ENCODE measurements at places on chromosomes 3 and 15. TPM values are rescaled to one million over a fixed set of nuclear protein-coding genes. Genes with fewer than 3 reads are reported as not detected.

The LRRC34 gene
- 4.7 TPM for total RNA-seq

The PLA2G4B gene
- total RNA-seq: 17.0 TPM

The SLC15A2 gene
- 2.2 TPM for total RNA-seq

The ANKRD63 gene
- not detected for total RNA-seq

The TAGLN3 gene
- 0.47 TPM for total RNA-seq

The C3orf52 gene
- total RNA-seq: 9.2 TPM

GRCh38 chr3:169818316-169818715 is 5.6 kb upstream of the LRRC34 start:
- peaks cover 8% of the 10 kb centered on the region for H3K36me3 ChIP-seq
- peaks cover 9% of the 10 kb centered on the region for H3K4me1 ChIP-seq
- no peak for DNase-seq

DNA sequence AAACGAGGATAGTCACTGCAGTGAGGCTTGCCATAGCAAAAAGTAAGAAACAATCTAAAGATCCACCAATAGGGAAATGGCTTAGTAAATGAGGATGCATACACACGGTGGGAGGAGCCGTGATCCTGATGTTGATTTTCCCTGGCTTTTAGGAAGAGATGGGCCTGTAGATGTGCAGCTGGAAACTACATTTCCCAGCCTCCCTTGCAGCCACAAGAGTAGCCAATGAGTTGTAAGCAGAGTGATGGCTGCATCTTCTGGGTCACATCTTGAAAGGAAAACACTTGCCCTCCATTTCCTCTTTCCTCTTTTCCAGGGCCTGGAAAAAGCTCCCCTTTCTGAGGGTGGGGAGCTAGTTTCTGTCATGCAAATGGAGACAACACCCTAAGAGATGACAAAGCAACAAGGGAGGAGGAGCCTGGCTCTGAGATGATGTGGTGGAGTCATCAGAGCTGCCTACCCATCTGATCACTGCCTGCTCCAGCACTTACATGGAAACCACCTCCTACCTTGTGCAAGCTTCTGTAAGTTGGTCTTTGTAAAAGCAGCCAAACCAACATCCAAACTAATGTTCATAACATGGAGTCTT is 139.1 kb downstream of the TLE3 start:
- H3K36me3 ChIP-seq: no peaks in the 10 kb centered on the region
- H3K27me3 ChIP-seq: peaks cover 16% of the 10 kb centered on the region
- no peak overlapping the region for H3K27ac ChIP-seq
- no peak for DNase-seq

- H3K4me1 ChIP-seq: peaks cover 19% of the 10 kb centered on the region
- H3K4me3 ChIP-seq: no peak overlapping the region
- no peak for DNase-seq
- peaks cover 8% of the 10 kb centered on the region for H3K36me3 ChIP-seq
- H3K27ac ChIP-seq: no peak overlapping the region
Measured at GRCh38 chr15:90701048-90701447, 16.1 kb upstream of the BLM start.

DNA sequence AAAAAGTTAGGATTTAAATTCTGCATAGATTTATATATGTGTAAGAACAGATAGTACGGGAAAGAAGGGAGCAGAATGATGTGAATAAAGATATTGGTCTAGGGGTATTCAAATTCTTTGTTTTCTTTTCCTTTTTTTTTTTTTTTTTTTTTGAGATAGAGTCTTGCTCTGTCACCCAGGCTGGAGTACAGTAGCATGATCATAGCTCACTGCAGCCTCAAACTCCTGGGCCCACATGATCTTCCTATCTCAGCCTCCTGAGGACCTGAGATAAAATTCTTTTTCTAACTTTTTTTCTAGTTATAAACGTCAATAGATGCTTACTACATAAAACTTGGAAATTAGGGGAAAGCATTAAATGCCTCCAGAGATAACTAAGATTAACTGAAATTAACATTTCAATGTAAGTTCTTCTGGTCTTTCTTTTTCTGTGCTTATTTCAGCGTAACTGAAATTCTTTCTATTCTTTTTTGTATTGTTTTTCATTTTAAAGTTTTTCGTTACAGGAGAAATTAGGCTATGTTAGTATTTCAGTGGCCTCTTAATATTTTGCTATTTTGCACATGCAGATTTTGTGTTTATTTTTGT is 29.2 kb downstream of the UBE2Q2 start:
- H3K36me3 ChIP-seq: peaks cover 49% of the 10 kb centered on the region
- no peak overlapping the region for H3K4me3 ChIP-seq
- H3K27me3 ChIP-seq: no peaks in the 10 kb centered on the region

DNA sequence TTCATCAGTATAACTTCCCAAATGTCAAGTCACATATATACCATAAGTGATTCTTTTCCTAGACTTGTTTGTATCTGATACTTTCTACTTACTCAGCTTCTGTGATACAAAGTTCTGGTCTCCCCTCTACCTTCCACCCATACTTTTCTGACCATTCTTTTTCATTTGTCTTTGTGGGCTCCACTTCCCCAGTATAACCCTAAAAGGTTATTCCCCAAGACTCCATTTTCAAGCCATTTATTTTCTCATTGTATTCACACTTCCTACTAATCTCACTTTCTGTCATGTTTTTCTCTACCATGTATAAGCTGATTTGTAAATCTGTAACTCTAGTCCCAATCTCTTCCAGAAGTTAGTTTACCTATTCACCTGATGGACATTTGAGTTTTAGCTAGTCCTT is 34.0 kb downstream of the IQCB1 start:
- no peak for DNase-seq
- H3K36me3 ChIP-seq: peaks cover 34% of the 10 kb centered on the region
- no peak overlapping the region for H3K4me3 ChIP-seq
- H3K27me3 ChIP-seq: no peaks in the 10 kb centered on the region
- peak overlapping the region; percentile 10 for H3K27ac ChIP-seq

DNA sequence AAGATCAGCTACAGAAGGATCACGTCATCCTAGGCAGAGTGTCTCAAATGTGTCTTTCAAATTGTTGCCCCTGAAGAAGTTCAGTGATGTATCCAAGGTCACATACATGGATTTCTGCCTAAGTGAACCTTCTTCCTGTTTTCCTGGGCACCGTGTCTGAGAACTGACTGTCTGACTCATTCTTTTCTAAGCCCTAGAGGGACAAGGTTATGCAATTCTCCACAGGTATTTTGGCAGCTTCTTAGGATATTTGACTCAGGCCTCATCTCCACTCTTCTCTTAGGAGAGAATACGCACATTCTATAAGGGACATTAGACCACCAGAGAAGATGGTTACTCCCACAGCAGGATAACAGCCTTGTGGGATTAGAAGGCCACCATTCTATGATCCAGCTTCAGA is 391.9 kb upstream of the THBS1 start:
- H3K4me1 ChIP-seq: no peaks in the 10 kb centered on the region
- H3K4me3 ChIP-seq: no peak overlapping the region
- H3K27me3 ChIP-seq: peaks cover 12% of the 10 kb centered on the region

DNA sequence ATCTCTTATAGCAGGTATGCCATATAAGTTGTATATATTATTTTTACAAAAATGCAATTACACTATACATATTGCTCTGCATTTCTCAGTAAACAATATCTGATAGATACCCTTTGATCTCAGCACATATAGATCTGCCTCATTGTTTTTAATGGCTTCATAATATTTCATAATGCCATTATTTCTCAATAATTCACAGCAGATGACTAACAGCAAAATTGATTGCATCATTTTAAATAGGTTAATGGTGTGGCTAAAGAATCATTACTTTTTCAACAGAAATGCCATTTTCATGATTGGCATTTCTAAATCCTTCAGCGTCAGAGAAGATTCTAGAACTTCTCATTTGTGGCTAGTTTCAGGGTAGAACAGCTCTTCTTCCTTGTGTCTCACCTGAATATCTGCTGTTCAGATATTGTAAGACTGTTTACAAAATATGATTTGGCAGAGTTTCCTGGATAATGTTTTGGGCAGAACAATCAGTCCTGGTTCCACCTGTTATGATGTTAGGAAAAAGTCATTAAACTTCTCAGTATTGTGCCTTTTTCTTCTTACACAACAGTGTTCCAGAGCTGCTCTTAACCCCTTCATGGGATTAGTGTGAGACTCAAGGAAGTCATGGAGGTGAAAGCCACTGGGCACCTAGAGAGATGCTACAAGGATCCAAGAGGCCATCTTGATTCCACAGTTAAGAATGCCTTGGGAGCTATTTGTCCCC is 397.6 kb upstream of the THBS1 start:
- H3K4me1 ChIP-seq: no peaks in the 10 kb centered on the region
- H3K36me3 ChIP-seq: no peaks in the 10 kb centered on the region
- no peak overlapping the region for H3K27ac ChIP-seq

DNA sequence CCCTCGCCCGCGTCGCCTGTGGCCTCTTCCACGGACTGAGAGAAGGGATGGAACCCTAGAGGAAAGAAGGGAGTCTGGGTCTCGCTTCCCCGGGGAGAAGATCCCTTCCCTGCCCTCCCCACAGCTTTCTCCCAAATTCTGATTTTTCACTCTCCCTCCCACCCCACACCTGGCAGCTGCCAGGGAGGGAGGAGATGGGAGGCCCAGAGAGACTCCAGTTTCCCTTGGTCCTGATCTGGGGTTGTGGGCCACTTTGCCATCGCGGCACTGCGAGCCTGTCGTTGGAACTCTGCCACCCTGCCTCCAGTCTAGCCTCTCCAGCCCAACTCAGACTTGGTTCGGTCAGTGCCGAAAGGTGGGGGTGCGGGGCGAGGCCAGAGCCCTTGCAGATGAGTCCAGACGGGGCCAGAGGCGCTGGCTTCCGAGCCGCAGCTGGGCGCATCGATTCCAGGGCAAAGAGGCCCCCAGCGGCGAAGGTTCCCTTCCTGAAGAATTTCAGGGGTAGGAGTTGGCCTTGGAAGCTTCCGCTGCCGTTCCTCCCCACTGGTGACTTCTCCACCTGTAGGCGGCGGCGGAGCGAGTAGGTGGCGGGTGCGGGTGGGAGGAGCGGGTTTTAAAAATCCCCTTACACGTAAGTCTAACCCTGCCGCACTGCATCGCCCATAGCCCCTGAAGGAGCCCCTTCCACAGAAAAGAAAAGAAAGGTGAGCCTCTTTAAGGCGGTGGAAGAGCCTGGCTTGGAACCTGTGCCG is 5.2 kb downstream of the WNT5A start:
- H3K27me3 ChIP-seq: peaks cover 85% of the 10 kb centered on the region
- no peak overlapping the region for H3K27ac ChIP-seq
- H3K4me1 ChIP-seq: peaks cover 15% of the 10 kb centered on the region
- no peak overlapping the region for H3K4me3 ChIP-seq

DNA sequence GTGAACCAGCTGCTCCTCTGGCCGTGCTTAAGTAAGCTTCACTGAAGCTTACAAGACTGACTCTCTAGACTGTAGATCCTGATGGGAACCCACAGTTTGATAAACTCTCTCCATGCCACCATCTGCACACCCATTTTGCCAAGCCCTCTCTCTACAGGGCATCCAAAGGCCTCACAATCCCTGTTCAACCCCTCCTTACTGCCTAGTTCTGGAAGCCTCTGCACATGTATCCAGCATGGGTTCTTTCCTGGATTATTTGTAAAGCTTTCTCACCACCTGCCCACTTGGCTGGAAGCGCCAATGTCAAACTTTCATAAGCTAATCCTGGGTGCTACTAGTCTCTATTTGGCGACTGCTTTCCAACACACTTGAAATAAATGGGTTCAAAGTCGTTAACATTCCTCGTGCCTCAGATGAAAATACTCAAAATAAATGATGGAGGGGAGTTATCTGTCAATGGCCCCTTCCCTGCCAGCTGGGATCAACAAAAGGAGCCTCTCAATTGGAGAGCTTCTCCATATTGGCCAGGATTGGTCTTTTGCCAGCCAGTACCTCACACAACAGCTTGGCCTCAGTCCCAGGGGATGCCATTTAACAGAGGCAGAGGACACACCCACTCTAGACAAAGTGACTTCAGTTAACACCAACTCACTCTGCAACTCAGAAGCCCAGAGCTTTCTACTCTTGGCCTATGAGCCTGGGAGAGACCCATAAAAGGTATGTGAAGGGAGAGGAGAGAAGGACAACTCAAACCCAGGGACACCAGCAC is 48.1 kb downstream of the SH3BP5 start:
- no peak overlapping the region for H3K4me3 ChIP-seq
- DNase-seq: no peak
- H3K4me1 ChIP-seq: peaks cover 44% of the 10 kb centered on the region
- no peaks in the 10 kb centered on the region for H3K27me3 ChIP-seq
- peaks cover 27% of the 10 kb centered on the region for H3K36me3 ChIP-seq

GRCh38 chr3:179309225-179310078 is 13.4 kb upstream of the ZNF639 start:
- no peaks in the 10 kb centered on the region for H3K36me3 ChIP-seq
- H3K4me3 ChIP-seq: no peak overlapping the region
- no peaks in the 10 kb centered on the region for H3K4me1 ChIP-seq
- no peak for DNase-seq
- H3K27me3 ChIP-seq: peaks cover 14% of the 10 kb centered on the region
- no peak overlapping the region for H3K27ac ChIP-seq

DNA sequence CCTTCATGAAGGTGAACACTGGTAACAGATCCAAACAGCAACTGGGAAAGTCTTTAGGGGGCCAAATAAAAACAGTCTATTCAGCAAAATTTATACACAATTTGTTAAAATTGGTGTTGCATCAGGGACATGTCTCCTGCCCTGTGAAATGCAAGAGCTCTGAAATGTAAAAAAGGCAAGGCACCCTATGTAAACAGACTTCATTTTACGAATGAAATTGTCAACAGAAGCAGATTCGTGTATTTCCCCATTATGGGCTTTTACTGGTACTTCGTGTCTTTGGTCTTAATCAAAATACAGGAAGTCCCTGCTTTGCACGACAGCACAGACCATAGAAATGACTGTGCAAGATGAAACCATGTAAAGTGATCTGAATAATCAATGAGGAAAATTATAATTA is 127.3 kb upstream of the THBS1 start:
- H3K36me3 ChIP-seq: no peaks in the 10 kb centered on the region
- peaks cover 31% of the 10 kb centered on the region for H3K27me3 ChIP-seq

DNA sequence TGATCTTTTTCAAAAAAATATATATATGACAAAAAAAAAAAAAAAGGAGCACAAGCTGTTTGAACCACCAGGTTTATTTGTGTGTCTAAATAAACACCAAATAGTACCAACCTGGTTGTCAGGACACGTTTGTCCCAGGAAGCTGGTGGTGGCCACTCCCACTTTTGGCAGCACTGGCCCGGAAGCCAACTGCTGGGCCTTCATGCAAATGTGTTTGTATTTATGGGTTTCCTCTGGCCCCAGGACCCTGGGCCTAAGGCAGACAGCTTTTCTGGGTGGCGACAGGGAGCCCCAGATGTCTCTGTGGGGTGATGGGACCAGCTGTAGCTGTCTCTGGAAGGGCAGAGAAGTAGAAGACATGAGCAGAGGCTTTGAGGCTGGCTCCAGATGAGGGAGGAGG is 31.6 kb downstream of the PRKCD start:
- no peak for DNase-seq
- H3K36me3 ChIP-seq: peaks cover 3% of the 10 kb centered on the region
- no peak overlapping the region for H3K4me3 ChIP-seq
- H3K27ac ChIP-seq: no peak overlapping the region

GRCh38 chr15:23484870-23485269 is 37.8 kb upstream of the GOLGA6L2 start:
- no peak overlapping the region for H3K4me3 ChIP-seq
- no peaks in the 10 kb centered on the region for H3K36me3 ChIP-seq
- no peak overlapping the region for H3K27ac ChIP-seq
- peaks cover 2% of the 10 kb centered on the region for H3K27me3 ChIP-seq
- DNase-seq: no peak

Data from activated CD4-positive, alpha-beta T cell treated with anti-CD3 and anti-CD28 coated beads, Interleukin-2, amount 10 ng/mL, durations not matched to agents 7 days and 5 days (primary cell).